ENCODE measurements at places on chromosomes 7 and 10.

GRCh38 chr7:26594553-26594952, 269.8 kb downstream of the SKAP2 start:
- no peak for DNase-seq

DNA sequence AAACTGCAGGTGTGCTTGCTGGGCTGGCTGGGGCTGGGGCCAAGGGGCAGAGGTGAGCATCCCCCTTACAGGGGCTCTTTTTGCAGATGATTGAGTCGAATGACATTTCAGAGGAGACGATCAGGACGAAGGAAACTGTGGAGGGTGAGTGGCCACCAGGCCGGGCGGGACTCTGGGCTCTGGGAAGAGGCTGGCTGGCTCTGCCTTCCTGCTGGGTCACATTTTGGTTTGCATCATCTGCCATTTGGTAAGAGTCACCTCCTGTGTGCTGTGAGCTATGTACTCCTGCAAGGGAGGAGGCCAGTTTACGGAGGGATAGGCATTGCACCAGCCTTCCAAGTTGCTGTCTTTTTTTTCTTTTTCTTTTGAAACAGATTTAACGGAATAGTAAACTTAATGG, 73.0 kb upstream of the GTF2IRD1 start:
- no peak for DNase-seq

DNA sequence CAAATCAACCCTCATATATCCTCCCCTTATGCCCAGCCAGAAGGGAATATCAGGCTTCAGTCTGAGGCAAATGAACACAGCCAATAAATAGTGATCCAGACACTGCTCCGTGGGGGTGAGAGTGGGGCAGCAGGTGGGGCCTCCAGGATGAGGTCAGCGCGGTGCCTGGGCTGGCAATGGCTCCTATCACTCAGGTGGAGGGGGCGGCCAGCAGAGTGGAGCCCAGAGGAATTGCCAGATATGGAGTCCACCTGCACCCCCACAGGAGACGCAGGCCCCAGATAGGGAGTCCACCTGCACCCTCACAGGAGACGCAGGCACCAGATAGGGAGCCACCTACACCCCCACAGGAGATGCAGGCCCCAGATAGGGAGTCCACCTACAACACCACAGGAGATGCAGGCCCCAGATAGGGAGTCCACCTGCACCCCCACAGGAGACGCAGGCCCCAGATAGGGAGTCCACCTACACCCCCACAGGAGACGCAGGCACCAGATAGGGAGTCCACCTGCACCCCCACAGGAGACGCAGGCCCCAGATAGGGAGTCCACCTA, 78.0 kb upstream of the PPP2R2D start:
- DNase-seq, result no peak

- no peak for DNase-seq
These were observed 5.2 kb upstream of the EN2 start for GRCh38 chr7:155452505-155453295.

- DNase-seq, result no peak
These were observed 6.5 kb downstream of the FAM53B start for GRCh38 chr10:124737708-124738107.

GRCh38 chr7:155468785-155469148, 10.8 kb downstream of the EN2 start:
- no peak for DNase-seq

GRCh38 chr7:137476937-137477336, 133.4 kb upstream of the PTN start:
- DNase-seq, result no peak

- no peak for DNase-seq
These were observed 40.4 kb downstream of the INSIG1 start for GRCh38 chr7:155337946-155338631.

DNA sequence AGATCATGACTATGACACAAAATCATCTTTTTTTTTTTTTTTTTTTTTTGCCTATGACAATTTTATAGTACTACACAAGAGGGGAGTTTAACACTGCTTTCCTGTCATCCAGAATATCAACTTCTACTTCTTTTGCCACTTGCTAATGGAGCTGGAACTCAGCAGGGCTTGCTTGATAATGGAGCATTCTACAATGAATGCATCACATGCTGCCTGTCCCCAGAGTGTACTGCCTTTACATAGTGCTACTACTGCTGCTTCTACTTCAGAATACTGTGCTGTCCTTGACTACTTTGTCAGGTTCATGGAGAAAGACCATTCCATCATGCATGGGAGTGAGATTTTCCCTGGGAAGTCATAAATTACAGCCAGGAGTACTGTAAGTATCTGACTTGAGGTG, 338.6 kb upstream of the SEMA3A start:
- no peak for DNase-seq

GRCh38 chr7:112481833-112482670, 1.3 kb downstream of the LSMEM1 start:
- no peak for DNase-seq

GRCh38 chr7:85316489-85316888, 129.6 kb upstream of the SEMA3D start:
- no peak for DNase-seq

DNA sequence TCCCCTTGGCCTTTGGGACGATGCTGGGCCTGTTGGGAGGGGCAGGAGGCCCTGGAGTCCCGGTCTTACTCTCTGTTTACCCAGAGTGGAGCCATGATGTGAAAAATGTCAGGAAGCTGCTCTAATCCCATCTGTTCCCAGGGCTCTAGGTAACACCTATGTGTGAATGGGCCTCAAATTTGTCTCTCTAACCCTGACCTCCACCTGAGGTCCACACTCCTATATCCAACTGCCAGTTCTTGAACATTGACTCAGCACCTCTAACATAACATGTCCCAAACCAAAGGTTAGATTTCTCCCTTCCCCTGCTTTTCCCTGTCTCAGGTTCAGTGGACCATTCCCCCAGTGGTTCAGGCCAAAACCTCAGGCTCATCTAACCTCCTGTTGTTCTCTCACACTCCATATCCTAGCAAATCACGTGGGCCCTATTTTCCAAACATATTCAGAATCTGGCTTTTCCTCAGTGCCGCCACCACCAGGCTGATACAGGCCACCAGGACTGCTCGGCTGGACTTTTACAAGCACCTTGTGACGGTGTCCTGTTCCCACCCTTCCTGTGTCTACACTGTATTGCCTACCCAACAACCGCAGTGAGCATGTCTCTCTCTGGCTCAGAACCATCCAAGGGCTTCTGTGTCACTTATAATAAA, 130.6 kb downstream of the ATXN7L1 start:
- no peak for DNase-seq

DNA sequence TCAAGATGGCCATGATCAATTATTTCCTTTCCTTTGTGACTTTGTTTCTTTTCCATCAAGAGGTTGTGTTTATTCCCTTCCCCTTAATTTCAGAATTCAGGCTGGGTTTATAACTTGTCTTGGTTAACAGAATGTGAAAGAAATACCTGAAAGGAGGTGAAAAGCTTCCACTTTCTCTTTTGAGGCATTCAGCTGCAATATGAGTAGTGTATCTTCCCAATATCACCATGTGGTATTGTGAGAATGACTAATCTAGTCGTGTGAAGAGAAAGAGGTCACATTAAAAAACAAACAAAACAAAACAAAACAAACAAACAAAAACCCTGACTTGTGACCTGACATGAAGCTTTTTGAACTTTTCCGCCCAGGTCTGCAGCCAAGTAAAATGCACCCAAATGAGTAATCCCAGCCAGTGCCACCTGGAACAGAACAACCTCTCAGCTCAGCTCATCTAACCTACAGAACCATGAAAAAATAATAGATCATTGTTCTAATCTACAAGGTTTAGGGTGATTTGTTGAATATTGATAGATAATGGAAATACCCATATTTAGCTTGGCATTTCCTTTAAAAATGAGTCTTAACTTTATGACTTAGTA, 70.8 kb upstream of the TEX47 start:
- no peak for DNase-seq
